ENCODE measurements at places on chromosomes 3 and 15. TPM values are rescaled to one million over a fixed set of nuclear protein-coding genes. Genes with fewer than 3 reads are reported as not detected.
A peak's percentile ranks its signal among the peaks of the same experiment; 100 is the strongest.

DNA sequence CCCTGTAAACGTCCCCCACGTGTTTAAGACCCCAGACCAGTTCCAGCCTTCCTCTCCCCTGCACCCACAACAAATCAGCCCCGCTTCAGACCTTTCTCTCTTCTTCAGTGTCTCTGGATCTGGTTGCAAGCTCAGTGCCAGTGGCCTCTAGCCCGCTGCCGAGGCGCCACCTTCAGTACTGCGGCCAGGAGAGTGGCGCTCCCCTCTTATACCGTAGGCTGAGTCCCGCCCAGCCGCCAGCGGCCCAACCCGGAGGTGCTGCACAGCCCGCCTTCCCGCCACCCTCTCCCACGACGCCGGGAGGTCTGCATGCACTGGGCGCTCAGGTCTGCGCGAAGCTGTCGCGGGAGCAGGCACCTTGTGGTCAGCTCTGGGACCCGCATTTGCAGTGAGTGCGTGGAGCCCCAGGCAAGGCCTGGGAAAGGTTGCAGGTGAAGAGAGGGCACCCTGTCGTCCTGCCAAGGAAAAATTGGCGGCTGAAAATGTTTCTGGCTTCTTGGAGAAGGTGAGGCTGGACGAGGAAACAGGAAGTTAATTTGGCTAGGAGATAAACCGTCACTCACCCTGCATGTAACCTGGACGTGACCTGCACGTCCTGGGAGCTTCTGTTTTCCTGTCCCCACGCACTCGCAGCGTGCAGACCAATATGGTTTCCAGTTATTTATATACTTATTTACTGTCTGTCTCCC, at the start of gene C2CD4B:
TSS of gene C2CD4B (minus strand) at position 182 of the 689 bp plus-strand sequence. CDS start 301 bp downstream, outside the sequence.
- peak; percentile 92 for DNase-seq

- DNase-seq, result no peak
These were observed 173.7 kb downstream of the CDIN1 start for GRCh38 chr15:36753173-36753572.

GRCh38 chr3:3134750-3135448, 8.2 kb downstream of the TRNT1 start:
- no peak for DNase-seq

DNA sequence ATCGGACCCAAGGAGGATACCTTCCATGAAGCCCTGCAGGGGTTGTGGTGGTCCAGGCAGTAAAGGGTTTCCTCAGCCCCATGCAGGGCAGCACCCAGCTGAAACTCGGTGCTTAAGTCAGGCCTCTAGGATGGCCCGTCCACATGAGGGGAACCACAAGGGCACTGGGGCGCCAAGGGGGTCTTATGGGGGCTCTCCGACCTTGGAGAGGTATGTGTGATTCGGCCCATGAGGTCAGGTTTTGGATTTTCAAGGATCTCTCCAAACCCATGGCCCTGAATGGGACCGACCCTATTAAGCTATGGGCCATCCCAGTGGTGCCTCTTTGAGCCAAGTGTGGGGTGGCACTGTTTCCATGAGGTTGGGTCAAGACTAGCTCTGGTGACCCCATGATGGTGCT, 233.3 kb downstream of the SNRPN start:
- DNase-seq, result no peak

CLDN11 gene
- total RNA-seq, result 61.1 TPM

LSAMP gene
- total RNA-seq, result 1.7 TPM

GRCh38 chr15:53569751-53570480, 189.5 kb downstream of the WDR72 start:
- DNase-seq, result no peak

GRCh38 chr15:39580485-39581241, at the start of gene THBS1:
Gene THBS1, plus strand, starts transcription at chr15:39581079. Its CDS starts 779 bp downstream, at chr15:39581858.
- DNase-seq, result peak; percentile 97

DNA sequence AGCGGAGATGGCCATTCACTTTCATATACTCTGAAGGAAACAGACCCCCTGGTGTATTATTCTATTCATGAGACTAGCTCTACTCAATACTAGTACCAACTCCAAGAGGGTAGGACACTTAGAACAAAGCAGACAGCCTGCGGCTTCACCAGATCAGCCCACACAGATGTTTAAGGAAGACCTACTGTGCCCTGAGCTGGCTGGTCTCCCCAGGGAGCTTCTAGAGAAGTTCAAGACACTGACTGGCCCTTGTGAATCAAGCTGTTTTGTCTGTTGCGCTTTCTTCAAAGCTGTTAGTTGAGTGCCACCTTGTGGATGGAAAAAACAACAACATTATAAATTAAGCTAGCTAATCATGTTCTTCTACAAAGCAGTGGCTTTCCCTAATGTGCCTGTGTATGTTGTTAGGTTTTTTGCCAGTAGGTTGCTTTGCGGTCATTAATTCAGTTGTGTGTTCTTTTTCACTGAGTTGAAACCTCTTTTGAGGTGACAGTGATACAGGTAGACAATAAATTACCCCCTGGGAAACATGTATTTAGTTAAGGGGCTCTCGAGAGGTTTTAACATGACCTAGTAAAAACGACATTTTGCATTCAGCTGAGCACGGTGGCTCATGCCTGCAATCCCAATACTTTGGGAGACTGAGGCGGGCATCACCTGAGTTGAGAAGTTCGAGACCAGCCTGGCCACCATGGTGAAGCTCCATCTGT, 64.2 kb upstream of the MYZAP start:
- no peak for DNase-seq

ZNF774 gene
- 0.84 TPM for total RNA-seq
